Mesenteric fat pad (tissue), 1 donor: ENCODE measurements at places on chromosomes 7 and 10. TPM values are rescaled to one million over a fixed set of nuclear protein-coding genes. Genes with fewer than 3 reads are reported as not detected.
A peak's percentile ranks its signal among the peaks of the same experiment; 100 is the strongest.

Gene IFIT2
- 3.8 TPM for total RNA-seq

Gene HOXA6
- 3.1 TPM for total RNA-seq

GRCh38 chr7:147276783-147277370, 1160.3 kb downstream of the CNTNAP2 start:
- DNase-seq: no peak

DNA sequence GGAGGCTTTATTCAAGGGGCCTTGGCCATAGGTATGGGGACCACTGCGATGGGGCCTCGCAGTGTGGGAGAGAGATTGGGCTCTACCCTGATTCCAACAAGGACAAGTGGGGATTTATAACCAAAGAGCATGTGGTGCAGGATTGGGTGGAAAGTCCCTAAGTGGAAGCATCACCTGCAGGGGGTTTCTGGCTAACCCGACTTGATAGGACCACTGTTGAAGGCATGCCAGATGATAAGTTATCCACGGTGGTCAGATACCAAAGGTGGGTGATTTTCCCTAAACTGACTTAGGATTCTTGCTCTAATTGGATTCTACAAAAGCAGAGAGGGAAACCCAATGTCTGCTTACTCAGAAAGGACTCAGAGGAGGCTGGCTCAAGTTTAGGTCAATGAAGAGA, 429.6 kb upstream of the LRGUK start:
- no peak for DNase-seq

- DNase-seq: no peak
Observed at GRCh38 chr7:144653449-144653848, 182.4 kb downstream of the TPK1 start.

- no peak for DNase-seq
Observed at GRCh38 chr10:95350830-95351228, 60.0 kb upstream of the PDLIM1 start.

Gene DDIT4
- total RNA-seq: 236 TPM

DNA sequence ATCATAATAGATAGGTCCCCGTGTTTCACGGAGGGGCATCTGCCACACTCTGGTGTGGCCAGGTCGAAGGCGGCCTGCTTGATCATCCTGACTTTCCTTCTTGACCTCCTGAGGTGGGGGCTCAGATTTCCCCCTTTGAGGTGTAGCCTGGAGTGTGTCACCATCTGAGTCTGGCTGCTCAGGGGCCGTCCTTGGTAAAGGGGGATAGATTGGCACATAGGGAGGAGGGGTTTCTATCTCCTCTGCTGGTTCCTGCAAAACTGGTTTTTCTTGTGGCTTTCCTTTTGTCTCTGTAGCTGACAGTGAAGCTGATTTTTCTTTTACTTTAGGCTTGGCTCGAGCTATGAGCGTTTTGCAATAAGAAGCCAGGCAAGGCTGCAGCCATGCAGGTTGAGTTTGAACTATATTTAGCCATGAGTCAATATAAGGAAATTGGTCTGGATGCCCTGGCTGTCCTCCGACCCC, 7.1 kb upstream of the ZNF117 start:
- DNase-seq: no peak

- DNase-seq: no peak
Observed at GRCh38 chr7:72403458-72404076, 8.6 kb downstream of the CALN1 start.

Gene OR2A42
- not detected for total RNA-seq

DNA sequence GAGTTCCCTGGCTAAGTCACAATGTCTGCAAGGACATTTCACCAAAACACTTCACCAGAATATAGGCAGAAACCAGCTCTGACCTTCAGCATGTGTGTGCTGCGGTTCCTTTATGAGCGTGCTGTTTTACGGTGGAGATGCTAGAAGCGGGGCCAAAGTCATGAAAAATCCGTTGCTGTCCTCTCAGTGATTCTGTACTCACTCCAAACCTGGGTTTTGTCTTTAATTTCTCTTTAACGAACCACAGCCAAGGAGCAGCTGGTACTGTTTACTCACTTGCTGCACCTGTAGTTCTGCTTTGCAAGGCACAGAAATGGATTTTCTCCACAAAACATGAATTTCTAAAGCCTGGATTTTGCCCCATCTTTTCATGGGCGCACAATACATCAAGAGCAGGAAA, 639.9 kb downstream of the PHTF2 start:
- no peak for DNase-seq

Gene ZP3
- total RNA-seq: 0.87 TPM

DNA sequence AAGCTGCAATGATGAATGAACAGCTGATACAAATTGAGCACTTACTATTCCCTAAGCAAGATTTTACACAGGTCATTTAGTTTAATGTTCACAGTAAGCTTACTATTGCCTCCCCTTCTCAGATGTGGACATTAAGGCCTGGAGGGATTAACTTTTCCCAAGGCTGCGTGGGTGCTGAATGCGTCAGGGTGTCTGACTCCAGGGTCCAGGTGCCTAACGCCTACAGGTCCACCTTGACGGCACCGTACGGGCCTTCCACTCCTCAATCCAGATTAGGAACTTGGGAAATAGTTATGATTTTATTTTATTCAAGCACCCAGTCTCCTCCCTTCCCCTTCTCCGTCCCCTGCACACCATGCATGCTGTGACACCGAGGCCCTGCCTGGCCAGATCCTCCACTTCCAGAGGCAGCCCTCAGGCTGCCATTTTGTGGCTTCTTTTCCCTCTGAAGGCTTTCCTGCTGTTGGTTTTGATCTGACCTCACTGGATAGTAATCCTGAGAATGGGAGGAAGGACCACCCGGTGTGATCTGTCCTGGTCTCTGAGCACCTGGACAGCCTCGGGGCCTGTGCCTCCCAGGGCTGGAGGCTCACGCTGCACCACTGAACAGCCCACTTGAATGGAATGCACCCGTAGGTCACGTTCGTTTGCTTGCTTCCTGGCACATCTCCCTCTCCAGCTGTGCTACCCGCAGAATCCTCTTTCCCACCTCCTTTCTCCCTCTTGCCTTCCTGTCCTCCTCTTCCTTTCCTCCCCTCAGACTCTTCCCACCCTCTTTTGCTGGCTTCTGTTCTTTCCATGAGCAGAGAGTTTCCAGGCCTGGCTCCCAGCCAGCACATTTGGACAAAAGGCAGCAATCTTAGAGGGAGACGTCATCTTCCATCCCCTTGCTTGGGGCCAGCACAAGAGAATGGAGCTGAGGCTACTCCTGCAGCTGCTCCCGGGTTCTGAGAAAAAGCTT, 14.4 kb downstream of the DENND2A start:
- DNase-seq: no peak

DNA sequence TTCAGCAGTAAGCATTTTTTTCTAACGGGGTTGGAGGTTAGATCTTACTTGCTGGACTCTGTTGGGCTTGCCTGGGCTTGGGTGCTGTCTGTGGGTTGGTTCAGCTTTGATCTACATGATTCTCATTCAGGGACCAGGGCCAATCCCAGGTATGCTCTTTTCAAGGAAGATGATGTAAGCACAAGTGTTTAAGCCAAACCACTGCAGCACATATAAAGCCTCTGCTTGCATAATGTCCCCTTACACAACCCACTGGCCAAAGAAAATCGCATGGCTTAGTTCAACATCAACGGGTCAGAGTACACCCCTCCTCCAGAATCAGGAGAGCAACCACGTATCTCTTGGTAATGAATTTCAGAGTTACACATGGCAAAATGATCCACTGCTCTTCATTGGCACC, 83.9 kb downstream of the DNAJB9 start:
- no peak for DNase-seq

DNA sequence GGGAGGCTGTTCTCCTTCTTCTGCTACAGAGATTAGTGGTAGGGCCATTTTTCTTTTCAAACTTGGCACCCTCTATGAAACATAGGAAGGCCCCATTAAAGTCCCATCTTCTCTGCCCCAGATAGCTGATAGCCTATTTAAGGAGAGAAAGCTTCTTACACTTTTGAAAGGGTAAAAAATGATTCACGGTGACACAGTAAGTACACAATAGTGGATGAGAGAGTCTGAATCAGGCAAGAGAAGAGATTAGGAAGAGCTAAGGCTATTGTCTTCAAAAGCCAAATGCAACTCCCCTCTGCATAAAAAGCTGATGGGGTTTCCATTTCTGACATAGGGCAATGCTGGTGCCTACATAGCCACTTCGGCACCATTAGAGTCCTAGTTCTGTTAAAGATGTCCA, 3.6 kb downstream of the INA start:
- no peak for DNase-seq

- no peak for DNase-seq
Observed at GRCh38 chr10:120422457-120422856, 34.6 kb upstream of the PLPP4 start.

GRCh38 chr7:141238596-141239243, 164.9 kb downstream of the TMEM178B start:
- DNase-seq: no peak

Gene EPO
- not detected for total RNA-seq

Gene CYP26C1
- 0.22 TPM for total RNA-seq

Gene TRIM50
- 0.71 TPM for total RNA-seq

GRCh38 chr7:137628216-137628615, 218.6 kb downstream of the DGKI start:
- DNase-seq: no peak

DNA sequence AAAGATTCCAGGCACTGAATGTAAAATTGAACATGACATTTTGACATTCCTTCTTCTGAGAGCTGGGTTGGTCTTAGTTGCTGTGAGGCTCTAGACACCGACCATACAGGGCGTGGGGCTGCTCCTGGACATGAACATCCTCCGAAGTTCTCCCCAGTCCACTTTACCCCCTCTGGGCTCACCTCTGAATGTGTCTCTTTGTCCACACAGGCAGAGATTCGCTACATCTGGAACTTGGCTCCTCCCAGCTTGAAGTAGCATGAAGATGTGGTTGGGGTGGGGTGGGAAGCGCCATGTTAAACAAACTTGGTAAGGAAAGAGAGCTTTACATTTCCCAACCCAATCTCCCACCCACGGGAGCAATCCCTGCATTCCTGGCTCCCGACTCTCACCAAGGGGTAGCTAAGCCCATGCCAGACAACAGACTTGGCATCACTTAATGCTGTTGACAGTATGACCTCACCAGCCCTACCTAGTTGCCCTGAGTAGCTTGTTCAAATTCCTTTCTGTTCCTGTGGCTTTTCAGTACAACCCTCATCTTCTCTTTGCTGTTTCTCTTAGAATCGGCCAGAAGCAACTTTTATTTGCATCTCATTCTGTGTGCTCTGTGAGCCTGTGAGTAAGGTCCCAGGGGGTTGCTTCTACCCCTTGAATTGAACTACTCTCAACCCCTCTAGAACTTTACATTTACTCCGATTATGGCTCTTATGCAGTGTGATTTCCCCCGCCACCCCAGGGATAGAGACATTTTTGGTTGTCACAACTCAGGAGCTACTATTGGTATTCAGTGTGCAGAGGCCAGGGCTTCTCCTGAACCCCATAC, 211.4 kb downstream of the SEC23IP start:
- no peak for DNase-seq

Gene LIPF
- not detected for total RNA-seq

- no peak for DNase-seq
Observed at GRCh38 chr7:127702938-127703337, 50.9 kb downstream of the SND1 start.

DNA sequence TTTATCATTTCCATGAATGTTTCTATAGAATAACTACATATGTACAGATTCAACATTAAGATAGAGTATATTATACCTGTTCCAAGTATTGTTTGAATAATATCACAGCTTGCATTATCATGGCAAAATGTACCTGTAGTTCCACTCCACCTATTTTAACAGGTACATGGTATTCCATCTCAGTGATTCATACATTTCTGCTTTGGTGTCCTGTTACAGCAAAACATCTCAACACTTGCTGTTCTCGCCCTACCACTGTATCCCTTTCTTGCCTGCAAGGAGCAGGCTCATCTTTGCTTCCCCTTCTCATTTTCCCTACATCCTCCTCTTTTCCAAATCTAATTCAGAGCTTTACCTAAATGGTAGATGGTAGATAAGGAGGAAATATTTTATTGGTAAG, 27.1 kb upstream of the SGCE start:
- no peak for DNase-seq

- no peak for DNase-seq
Observed at GRCh38 chr7:131607291-131608115, 51.1 kb upstream of the PODXL start.

- DNase-seq: peak; percentile 85
Observed at GRCh38 chr10:124232686-124233545, 139.5 kb upstream of the CHST15 start.

GRCh38 chr7:81645435-81645834, 124.4 kb downstream of the HGF start:
- no peak for DNase-seq

Gene GARIN1A
- 10.2 TPM for total RNA-seq

GRCh38 chr7:97337849-97338248, 220.4 kb downstream of the SDHAF3 start:
- DNase-seq: no peak

DNA sequence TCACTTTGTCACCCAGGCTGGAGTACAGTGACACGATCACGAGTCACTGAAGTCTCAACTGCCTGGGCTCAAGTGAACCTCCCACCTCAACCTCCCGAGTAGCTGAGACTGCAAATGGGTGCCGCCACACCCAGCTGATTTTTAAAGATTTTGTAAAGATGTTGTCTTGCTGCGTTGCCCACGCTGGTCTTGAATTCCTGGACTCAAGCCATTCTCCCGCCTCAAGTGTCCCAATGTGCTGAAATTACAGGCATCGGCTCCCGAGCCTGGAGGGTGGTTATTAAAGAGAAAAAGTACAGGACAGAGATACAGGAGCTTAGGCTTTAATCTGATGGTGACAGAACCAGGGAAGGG, 55.1 kb downstream of the KCTD7 start:
- DNase-seq: peak; percentile 37

Gene TAC1
- total RNA-seq: 1.5 TPM

GRCh38 chr7:75652788-75653187, 86.0 kb downstream of the HIP1 start:
- no peak for DNase-seq

DNA sequence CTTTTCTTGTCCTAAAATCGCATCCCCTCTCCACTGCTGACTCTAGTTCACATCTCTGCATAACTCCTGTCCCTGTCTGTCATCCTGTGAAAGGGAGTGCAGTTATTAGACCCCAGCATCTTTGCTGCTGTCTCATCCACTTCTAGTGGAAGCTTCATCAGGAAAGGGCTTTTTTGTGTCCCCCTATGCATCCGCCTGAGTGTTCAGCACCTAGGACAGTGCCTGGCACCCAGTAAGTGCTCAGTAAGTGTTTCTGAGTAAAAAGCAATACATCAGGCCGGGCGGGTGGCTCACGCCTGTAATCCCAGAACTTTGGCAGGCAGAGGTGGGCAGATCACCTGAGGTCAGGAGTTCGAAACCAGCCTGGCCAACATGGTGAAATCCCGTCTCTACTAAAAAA, 211.8 kb upstream of the FOXK1 start:
- DNase-seq: no peak

DNA sequence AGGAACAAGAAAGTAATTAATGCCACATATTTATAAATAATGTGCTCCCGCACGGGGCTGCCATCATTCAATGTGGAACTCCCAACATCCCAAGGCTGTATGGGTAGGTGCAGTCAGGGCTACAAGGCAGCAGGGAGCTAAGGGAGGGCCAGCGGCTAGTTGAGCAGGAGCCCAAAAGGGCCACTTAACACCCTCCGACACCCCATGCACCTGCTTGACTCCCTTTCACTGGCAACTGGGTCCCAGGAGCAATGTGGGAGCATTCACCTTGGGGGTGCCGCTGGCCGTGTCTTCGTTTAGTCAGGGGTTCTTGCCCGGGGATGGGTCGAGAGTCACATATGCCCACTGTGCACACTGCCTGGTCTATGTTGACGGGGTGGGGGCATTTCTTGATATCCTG, 27.9 kb downstream of the SCART1 start:
- DNase-seq: no peak

GRCh38 chr7:10571759-10572158, 401.9 kb upstream of the PHF14 start:
- no peak for DNase-seq
